ENCODE measurements at places on chromosomes 13 and 19. TPM values are rescaled to one million over a fixed set of nuclear protein-coding genes. Genes with fewer than 3 reads are reported as not detected.

DNA sequence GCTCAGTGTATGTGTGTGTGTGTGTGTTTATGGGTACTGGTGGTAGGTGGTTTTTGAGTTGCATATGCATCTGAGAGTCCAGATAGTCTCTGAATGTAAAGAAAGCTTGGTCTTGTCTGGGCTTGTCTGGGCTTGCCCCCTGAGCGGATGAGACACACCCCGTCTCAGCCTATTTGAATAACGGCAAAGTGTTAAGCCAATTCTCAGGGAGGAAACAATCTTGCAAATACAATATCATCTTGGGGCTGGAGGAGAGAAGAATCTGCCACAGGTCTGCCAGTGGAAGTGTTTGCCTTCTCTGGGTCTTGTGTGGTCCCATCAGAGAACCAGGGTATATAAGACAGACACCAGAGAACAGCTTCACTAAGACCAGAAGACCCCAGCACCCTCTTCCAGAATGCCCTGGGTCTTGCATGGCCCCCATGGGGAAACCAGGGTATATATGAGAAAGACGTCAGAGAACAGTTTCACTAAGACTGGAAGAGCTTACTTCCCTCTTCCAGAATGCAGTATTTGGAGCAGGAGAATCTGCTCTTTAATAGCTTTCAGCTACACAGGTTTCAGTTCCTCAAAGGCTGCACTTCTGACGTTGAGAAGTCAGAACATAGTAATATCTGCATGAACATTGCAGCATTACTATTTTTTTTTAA, 13.3 kb downstream of the CD70 start:
- DNase-seq = no peak

Gene SYMPK
- 24.3 TPM for total RNA-seq

DNA sequence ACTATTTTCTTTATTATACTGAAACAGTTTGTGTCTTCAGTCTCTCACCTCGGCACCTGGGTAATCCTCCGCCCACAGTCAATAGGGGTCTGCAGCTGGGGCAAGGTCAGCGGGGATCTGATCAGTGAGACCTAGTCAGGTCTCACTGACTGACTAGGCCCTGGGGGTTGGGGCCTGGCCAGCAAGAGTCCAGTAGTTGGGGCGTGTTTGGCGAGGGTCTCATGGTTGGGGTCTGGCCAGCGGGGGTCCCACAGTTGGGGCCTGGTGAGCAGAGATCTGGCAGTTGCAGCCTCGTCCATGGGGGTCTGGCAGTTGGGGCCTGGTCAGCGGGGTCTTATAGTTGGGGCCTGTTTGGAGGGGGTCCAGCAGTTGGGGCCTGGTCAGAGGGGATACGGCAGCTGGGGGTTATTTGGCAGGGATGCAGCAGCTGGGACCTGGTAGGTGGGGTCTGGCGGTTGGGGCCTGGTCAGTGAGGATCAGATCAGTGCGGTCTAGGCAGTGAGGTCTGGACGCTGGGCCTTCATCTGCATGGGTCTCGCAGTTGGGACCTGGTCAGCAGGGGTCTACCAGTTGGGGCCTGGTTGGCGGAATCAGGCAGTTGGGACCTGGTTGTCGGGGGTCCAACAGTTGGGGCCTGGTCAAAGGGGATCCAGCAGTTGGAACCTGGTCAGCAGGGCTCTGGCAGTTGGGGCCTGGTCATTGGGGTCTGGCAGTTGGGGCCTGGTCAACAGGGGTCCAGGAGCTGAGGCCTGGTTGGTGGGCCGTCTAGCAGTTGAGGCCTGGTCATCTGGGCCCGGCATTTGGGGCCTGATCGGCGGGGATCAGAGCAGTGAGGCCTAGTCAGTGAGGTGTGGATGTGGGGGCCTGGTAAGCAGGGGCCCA, 61.1 kb upstream of the TPM4 start:
- DNase-seq = no peak

- no peak for DNase-seq
Observed at GRCh38 chr13:33206425-33206824, 79.1 kb downstream of the STARD13 start.

Gene ZNF729
- 0.73 TPM for total RNA-seq

- no peak for DNase-seq
Observed at GRCh38 chr13:84605927-84606326, 723.7 kb upstream of the SLITRK1 start.

DNA sequence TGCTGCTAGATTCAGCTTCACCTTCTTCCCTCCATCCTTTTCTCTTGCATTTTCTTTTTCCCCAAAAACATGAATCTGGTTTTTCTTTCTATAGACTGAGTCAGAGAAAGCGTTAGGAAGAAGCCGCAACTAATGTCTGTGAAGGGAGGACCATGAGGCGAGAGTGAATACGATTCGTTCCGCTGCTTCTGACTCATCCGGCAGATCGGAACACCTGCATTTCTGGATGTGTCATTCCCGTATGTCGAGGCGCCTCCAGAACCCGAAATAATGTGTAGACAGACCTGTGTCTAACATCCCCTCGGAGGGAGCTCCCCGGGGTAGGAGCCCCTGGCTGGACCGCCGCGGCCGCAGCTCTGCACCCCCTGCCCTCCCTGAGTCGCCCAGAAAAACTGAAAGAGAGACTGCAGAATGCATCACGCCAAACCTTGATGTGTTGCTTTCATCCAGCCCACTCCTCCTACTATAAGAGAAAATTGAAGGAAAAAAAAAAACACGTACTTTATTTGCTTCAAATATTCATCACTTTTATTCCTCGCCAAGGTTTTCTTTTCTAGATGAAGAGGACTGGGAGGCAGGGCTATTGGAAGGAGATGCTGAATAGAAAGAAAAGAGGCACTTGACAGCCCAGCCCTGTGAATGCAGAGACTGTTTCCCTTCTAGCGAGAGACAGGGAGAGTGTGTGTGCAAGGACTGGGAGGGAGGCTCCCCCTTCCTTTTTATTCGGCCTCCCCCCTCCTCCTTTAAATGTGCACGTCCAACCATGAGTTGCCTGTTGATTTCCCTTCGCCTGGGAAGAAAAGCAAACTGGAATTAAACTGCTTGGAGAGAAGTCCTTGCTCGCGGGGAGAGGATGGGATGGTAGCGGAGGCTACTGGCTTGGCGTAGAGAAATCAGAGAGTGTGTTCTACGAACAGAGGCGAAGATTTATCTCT, 616 bp upstream of the PCDH17 start:
- no peak for DNase-seq

DNA sequence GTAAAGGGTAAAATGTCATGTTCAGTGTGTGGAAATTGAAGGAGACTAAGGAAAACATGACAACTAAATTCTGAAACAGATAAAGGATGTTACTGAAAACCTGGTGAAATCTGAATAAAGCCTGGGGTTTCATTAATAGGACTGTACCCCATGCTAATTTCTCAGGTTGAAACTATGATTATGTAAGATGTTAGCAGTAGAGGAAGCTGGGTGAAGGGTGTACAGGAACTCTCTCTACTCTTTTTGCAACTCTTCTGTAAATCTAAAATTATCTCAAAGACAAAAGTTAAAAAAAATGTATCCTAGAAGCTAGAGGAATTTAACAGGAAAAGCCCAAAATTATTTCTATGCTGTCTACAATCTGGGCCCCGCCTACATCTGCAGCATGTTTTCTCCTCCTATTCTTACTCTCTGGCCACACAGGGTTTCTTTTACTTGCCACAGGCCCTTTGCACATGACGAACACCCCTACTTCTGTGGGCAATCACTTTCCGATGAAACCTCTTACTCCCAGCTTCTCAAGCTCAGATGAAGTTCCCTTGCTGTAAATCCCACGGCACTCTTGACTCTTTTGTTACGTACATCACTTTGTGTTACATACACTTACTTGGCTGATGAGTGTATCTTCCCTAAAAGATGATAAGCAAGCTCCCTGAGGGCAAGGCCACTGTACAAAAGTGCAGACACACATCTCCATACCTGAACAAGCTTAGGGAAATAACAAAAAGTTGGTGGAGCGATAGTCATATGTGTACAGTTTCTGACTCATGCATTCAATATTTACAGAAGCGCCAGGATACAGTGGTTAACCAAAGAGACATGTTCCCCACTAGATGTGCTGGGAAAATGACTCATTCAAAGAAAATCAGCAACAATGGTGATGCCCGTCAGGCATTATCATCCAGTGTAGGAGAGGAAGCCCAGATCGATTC, 32.6 kb downstream of the RUBCNL start:
- DNase-seq = no peak

- no peak for DNase-seq
Observed at GRCh38 chr19:55870736-55871135, 34.4 kb downstream of the NLRP4 start.

Gene FBXO46
- 13.8 TPM for total RNA-seq

GRCh38 chr13:68050761-68051160, 820.6 kb upstream of the PCDH9 start:
- DNase-seq = no peak

GRCh38 chr13:40187324-40187795, 479.1 kb downstream of the FOXO1 start:
- DNase-seq = no peak

- no peak for DNase-seq
Observed at GRCh38 chr13:24224232-24224680, 63.7 kb downstream of the SPATA13 start.

Gene ZNF471
- total RNA-seq = 5.9 TPM

DNA sequence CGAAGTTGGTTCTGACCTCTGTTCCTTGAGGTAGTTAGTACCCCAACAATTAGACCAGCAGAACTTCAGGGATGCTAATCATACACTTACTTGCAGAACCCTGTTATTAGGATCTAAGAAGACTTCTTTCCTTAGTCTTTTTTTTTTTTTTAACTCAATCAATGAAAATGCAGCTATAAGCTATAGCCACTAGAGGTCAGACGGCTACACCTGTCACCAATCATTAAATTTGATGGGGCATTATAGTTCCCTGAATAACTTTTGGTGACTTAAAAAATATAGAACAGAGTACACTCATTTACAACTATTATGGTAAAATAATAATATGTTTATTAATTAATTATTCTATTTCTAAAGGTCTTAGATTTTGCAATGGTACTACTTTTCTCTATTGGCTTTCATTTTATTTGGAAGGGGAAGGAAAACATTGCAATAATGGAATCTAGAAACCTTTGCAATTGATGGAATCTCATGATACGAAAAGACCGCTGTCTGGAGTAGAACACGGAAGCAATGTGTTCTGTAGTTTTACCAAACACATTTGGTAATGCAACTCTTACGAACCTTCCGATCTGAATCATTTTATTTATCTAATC, 483.2 kb downstream of the DIAPH3 start:
- no peak for DNase-seq

Gene CHAF1A
- 8.2 TPM for total RNA-seq

Gene ZNF132
- 6.2 TPM for total RNA-seq

DNA sequence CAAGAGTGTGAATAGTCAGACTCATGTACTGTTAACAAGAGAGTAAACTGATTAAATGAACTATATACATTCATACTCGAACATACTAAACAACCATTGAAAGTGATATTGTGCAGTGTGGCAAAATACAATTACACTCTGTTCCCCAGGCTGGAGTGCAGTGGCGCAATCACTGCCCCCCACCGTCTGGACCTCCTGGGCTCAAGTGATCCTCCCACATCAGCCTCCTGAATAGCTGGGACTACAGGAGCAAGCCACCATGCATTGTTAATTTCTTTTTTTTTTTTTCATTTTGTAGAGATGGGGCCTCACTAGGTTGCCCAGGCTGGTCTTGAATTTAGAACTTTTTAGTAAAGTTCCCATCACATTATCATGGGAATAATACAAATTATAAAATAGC, 77.3 kb upstream of the LSM14A start:
- DNase-seq = no peak

DNA sequence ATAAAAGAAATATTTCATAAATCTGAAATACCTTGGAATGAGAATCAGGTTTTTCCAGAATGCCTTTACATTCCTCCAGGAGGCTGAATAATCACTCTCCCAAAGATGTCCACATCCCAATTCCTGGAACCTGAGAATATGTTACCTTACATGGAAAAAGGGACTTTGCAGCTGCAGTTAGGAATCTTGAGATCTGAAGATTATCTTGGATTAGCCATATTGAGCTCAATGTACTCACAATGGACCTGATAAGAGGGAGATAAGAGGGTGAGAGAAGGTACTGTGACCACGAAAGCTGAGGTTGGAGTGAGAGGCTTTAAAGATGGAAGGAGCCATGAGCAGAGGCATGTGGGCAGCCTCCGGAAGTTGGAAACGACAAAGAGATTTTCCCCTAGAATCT, 36.8 kb upstream of the MBNL2 start:
- no peak for DNase-seq

Gene KLF5
- total RNA-seq = 10.5 TPM

Gene LILRB5
- total RNA-seq = 2.0 TPM

GRCh38 chr13:43911278-43911677, 31.6 kb downstream of the LACC1 start:
- DNase-seq = no peak

Gene SH2D3A
- 38.2 TPM for total RNA-seq

DNA sequence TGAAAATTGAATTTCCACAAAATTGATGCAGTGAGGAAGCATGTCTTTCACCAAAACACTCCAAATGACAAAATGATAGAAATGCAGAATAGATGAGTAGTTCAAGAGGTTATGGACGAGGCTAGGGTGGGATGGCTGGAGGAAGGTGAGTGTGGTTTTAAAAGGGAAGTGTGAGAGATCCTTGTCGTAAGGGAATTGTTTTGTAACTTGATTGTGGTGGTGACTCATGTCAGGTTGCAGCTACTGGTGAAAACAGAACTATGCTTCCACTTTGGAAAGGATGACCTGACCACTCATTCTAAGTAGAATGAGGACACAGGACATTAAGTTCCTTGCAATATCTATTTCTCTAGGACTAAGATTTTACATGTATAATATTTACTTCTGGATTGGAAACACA, 345.7 kb downstream of the MTUS2 start:
- no peak for DNase-seq

DNA sequence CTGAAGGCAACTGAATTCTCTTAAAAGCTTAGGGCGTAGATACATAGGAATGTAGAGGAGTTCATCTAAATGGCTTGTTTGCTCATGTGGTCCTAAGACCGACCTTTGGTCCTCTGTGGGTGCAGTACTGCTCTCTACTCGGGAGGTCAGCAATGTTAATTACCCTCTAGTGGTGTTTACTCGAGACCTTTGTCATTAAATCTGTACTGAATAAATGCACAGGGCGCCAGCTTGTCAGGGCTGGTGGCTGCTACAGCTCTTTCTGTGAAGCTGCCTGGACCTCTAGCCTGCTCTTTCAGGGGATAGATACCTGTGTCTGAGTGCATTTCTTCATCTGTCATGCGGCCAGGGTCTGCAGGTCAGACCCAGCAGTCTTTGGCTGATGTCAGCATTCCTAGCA, 29.2 kb upstream of the MPHOSPH8 start:
- no peak for DNase-seq

Gene RFPL4A
- not detected for total RNA-seq

DNA sequence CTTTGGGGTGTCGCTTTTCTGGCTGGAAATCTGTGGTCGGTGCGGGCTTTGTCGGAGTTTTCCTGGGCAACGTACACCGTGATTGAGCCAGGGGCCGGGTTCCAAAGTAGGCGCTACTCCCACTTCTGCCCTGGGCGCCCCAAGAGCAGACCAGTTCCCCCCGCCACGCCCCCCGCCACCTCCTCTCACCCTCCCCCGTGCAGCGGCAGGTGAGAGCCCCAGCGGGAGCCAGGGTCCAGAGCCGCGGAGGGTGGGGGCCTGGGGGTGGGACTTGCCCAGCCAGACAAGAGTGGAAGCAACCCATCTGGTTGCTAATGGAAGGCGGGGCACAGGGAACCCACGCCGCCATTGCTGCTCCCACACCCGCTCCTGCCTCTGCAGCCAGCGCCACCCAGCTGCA, 2195.9 kb downstream of the PCDH9 start:
- no peak for DNase-seq

Gene ZNF534
- total RNA-seq = 1.2 TPM

Measured in breast epithelium (tissue), 4 donors.